T follicular helper cell (primary cell): ENCODE measurements at places on chromosomes 1 and 21.

DNA sequence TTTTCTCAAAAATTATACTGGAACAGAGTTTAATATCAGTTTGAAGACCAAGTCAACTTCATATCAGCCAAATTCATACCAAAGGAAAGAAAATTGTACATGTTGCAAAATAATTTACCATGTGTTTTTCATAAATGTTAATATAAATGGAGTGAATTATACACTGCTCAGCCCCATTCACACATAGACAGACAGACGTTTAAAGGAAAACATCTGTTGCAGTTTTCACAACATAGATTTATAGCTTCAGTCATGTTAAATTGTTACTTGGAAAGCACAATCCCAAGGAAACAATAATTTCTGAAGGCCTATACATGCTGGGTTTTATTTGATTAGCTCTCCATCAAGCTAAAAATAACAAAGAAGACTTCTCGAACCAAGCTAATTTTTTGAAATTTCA is 27.8 kb upstream of the HYI start:
- no peak for DNase-seq

GRCh38 chr1:229203030-229203751 is 67.7 kb upstream of the RAB4A start:
- no peak for DNase-seq

DNA sequence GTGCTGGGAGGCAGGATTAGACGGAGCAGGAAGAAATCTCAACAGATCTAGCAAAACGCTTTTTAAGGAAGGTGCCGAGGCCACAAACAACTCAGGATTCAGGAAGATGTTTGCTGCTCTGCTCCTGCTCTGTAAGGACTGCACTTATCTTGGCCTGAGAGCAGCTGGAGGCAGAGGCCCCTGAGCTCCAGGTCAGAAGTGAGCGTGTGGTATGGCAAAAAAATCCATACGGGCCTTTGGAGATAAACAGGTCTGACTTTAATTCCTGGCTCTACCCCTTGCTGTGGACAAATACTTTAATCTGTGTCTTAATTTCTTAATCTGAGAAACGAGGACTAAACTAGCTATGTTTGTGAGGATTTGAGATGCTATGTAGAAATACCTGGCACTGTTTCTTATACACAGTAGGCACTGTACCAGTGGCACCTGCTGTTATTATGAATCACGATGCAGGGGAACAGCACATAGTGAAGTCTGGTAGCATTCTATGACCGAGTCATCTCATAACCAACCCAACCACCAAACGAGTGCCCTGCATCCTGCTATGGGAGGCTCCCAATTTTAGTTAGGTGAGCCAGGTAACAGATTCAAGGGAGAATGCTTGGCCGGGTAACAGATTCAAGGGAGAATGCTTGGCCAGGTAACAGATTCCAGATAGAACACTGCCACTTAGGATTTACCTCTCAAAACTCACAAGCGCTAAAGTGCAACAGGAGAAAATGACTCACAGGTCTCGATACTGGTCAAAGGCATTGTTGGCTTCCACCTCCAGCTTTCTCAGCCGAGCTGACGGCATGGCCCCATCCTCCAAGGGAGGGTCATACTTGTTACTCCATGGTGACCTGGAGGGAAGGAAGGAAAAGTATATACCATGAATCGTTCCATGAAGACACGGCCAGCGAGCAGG is 65.9 kb downstream of the SLC66A1 start:
- DNase-seq, result no peak

GRCh38 chr1:228989676-228989991 is 254.4 kb downstream of the RHOU start:
- no peak for DNase-seq

DNA sequence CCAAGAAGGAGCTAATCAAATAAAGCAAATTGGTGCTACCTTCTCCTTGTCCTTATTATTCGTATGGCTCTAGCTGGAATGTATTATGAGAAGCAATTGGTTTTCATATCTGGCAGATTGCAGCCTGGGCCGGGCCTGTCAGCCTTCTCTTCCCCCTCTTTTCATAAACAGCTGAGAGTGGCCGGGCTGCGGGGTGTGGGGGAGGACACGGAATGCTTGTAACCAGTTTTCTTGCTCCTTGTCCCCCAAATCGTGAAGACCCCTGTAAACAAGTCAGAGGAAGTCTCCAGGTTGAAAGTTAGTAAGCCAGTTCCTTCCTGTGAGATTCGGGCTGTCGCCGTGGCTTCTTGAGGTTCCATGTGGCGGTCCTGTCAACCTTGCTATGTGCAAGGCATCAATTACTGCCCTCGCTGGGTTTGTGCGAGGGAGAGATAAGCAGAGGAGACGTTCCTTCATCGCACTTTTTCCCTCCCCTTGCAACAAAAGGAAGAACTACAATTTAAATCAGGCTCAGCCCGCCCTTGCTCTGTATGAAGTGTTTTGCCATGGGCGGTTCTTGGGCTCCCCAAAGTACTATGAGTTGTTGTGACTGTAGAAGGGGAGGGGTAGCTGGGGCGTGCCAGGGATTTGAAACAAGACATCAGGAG is 450.7 kb downstream of the CAMTA1 start:
- no peak for DNase-seq

DNA sequence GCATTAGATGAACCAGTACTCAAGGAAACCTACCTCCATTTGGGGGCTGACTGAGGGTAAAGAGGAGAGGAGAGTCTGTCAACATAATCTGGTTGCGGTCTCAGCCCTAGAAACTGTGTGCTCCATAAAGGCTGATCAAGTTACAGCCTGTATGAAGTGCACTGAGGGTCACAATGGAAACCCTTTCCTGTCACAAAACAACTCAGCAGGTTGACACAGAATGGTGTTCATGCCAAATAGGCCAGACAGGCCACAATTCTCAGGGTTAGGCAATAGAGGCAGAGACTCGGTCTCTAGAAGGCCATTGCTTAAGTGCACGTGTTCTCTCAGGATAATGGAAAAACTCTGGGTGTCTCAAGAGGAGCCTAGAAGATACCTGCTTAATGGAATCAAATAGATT is 4.1 kb upstream of the ANKRD35 start:
- DNase-seq, result no peak

DNA sequence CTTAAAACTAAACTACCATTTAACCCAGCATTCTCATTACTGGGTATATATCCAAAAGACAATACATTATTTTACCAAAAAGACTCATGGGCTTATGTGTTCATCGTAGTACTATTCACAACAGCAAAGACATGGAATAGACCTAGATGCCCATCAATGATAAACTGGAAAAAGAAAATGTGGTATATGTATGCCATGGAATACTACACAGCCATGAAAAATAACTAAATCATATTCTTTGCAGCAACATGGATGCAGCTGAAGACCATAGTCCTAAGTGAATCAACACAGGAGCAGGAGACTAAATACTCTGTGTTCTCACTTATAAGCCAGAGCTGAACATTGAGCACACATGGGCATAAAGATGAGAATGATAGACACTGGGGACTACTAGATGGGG is 645.1 kb upstream of the B3GALT2 start:
- no peak for DNase-seq

GRCh38 chr1:205438213-205439158 is 16.6 kb upstream of the LEMD1 start:
- no peak for DNase-seq

- DNase-seq, result no peak
Measured at GRCh38 chr1:60184521-60184920, 111.0 kb upstream of the C1orf87 start.

- DNase-seq, result no peak
Measured at GRCh38 chr1:100362821-100363466, 10.6 kb downstream of the CDC14A start.

- no peak for DNase-seq
Measured at GRCh38 chr1:201266774-201267173, 16.5 kb upstream of the PKP1 start.

GRCh38 chr1:80349218-80349617 is 1342.7 kb upstream of the ADGRL4 start:
- no peak for DNase-seq

GRCh38 chr1:245843101-245843500 is 664.0 kb downstream of the SMYD3 start:
- no peak for DNase-seq

DNA sequence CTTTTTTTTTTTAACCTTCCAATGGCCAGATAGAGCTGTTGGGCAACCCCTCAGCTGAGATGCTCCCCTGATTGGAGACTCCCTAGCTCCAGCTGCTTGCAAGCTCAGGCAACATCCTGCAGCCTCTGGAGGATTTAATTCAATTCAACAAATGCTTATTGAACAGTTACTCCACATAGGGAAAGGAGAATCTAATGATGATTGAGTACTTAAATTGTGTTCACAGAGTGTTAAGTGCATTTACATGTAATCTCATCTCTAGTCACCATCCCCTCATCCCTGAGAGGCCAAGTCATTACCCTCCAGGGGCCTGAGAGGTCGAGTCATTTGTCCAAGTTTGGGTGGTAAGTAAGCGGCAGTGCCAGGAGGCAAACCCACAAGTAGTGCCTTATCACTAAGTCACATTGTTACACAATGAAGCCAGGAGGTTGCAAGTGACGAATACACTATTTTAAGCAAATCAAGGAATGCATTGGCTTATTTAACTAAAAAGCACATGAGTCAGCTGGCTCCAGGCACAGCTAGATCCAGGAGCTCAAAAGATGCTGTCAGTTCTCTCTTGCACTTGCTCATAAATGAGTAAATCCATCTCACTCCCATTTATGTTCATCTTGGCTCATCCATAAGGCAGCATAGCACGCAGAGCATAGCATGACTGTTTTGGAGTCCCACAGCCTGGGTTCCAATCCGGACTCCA is 64.3 kb downstream of the OPTC start:
- DNase-seq, result no peak

DNA sequence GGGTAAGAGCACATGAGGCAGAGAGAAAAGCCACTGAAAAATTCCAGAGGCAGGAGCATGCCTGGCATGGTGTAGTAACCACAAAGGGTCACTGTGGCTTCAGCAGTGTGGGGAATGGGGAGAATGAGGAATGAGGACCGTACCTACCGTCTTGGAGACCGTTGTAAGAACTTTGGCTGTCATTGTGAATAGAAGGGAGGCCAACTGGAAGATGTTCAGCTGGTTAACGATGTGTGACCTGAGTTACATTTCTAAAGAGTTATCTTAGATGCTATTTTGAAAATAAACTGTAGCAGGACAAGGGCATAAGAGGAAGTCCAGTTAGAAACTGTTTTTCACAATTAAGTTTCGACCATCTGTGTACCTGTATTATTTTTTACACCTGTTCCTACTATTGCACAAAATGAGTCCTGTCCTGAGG is 365.5 kb upstream of the SGIP1 start:
- no peak for DNase-seq

GRCh38 chr1:162028726-162029125 is 5.1 kb upstream of the OLFML2B start:
- no peak for DNase-seq

DNA sequence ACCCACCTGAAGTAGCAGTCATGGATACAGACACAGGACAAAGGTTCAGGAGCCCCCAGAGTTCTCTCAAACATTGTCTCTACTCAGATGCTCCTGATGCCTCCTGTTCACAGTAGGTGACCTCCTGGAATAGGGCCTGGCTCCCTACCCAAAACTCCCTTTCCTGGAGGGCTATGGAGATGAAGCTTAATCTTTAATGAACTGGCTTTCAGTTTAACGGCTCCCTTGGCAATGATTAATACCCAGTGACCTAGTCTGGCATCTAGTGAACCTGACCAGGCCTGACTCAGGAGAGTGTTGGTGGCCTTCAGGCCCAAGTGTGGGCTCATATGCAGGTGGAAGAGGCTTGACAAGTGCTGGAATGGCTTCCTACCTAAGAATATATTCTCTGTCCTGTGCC is 65.2 kb upstream of the TRABD2B start:
- no peak for DNase-seq

DNA sequence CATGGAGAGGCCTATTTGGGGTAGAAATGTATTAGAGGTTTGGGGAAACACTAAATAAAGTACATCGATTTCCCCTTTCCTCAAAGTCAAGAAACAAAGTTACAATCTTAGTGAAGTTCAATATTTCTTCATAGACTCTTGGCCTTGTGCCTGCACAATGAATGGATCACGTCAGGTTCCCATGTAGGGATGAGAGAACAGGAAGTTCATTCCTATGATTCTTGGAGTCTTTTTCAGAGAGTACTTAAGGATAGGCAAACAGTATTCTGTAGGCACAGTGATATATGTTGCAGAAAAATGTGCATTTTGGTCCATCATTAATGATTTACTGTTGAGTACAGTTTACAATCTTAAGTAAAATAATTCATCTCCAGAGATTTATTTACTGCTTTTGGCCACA is 275.5 kb downstream of the RGS7 start:
- no peak for DNase-seq

DNA sequence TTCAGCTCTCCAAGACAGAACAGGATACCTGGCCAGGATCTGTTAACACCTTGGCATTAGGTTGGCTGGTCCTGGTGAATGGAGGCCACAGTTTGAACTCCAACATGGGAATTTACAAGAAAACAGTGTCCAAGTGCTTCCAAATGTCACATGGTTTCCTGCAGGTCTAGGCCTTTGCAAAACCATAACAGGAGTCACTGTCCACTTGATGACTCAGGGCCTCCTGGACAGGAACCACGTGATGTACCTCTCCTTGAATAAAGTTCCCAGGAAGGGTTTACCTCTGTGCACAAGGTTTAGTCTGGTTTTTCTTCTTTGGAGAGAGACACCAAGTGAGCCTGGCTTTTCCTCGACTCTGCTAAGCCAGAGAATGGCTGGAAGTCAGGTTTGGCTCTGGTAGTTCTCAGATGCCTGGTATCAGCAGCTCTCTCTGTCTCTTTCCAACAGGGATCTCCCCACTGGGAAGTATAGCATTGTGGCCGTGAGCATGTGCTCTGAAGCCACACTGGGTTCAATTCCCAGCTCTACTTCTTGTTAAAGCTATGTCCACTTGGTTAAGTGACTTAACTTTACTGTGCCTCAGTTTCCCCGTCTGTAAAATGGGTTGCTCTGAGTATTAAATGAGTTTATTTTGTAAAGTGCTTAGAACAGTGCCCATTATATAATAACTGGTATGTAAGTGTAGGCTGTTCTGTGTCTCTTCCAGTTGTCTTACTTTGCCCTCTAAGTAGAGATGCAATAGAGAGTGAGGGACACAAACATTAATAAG is 27.3 kb upstream of the TMEM61 start:
- DNase-seq, result no peak

DNA sequence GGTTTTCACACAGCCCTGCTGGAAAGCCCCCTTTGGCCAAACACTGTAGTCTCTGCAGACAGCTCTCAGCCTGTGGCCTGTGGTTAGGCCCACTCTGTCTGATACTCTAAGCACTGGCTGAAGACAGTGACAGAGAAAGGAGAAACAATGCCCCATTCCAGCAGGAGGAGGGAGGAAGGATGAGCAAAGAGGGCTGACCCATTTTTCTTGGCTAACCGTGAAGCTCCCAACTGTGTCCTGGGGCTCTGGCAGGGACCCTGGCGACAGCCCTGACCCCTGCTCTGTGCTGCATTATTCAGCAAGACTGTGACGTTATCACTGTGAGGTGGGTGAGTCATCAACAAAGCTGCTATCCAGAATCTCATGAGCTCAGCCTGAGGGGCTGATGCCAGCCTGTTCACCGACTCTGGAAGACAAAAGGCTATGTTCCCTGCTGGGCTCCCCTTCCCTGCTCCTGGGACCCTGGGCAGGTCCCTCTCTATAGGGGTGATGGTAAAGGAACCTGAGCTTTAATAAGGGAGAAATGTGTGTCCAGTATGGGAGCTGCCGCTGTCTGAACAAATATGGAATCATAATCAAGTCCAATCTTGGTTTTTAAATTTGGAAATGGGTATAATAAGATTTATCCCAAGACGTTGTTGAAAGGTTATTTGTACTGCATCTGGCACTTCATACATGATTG is 107.0 kb downstream of the RHOU start:
- DNase-seq, result no peak

- no peak for DNase-seq
Measured at GRCh38 chr1:10782491-10783244, 13.8 kb downstream of the CASZ1 start.

GRCh38 chr1:221874285-221875003 is 132.6 kb upstream of the DUSP10 start:
- no peak for DNase-seq
